Activated T-helper 17 cell treated with anti-CD3 and anti-CD28 coated beads, Interleukin-2, amount 50 U/mL, for 72 hours (primary cell): ENCODE measurements at places on chromosomes 13 and 19. TPM values are rescaled to one million over a fixed set of nuclear protein-coding genes. Genes with fewer than 3 reads are reported as not detected.
A peak's percentile ranks its signal among the peaks of the same experiment; 100 is the strongest.

DNA sequence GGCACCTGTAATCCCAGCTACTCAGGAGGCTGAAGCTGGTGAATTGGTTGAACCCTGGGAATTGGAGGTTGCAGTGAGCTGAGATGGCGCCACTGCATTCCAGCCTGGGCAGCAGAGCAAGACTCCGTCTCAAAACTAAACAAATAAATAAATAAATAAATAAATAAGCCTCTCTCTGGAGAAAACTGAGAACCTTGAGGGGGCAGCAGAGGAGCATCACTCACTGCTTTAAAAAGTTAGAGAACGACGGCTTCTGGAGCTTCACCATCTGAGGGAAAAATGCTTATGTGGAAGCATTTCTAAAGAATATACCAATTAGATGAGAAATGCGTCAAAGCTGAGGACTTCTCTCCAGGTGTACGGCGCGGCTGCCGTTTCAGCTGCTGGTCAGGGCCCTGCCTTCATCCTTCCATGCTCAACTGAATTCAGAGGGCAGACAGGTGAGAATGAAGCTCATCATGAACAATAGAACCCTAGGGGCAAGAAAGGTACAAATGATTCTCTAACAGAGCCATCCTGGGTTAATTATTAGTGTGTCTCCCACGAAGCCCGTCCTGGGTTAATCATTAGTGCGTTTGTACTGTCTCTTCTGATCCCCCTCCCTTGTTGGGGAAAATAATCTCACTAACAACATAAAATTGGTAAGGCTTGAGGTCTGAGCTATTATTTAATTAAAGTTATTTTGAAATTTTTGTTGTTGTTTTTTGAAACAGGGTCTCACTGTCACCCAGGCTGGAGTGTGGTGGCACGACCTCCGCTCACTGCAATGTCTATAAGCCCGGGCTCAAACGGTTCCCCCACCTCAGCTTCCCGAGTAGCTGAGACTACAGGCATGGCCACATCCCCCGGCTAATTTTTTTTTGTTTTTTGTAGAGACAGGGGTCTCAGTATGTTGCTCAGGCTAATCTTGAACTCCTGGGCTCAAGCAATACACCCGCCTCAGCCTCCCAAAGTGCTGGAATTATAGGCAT lies 80.1 kb downstream of the IPO5 start:
- ATAC-seq: no peak

DNA sequence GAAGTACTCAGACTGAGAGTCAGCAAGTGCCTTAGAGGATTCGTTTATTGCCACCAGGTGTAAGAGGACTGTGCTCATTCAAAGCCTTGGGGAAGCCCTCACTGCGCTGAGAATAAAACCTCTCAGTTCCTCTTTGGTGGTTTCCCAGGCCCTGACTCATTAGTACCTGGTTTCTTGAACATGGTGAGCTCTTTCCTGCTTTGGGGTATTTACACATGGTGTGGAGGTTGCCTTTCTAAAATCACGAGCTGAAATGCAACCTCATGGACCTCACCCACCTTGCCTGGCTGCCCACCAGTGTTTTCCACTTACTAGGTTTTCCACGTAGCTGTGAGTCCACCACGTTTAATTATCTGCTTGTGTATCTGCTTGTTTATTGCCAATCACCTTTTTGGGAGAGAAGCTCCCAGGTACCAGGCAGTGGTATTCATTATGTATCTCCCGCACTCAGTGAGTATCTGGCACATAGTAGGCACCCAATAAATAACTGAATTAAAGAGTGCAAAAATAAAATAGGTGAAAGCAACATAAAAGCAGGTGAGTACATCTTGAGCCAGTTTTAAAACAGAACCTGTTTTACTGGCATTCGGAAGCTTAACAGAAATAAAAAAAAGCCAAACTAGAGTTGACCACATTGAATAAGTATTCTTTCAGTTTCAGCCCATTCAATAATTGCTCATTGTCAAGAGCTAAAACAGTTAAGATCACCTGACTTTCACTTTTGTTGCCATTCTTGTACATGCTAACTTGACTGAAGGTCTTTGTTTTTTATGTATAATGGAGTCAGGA lies 533.0 kb downstream of the MYO16 start:
- ATAC-seq: peak; percentile 96

- ATAC-seq: no peak
Measured at GRCh38 chr19:14416817-14417231, 2.3 kb downstream of the DDX39A start.

- no peak for ATAC-seq
Measured at GRCh38 chr13:98320561-98321105, 143.6 kb upstream of the RNF113B start.

DNA sequence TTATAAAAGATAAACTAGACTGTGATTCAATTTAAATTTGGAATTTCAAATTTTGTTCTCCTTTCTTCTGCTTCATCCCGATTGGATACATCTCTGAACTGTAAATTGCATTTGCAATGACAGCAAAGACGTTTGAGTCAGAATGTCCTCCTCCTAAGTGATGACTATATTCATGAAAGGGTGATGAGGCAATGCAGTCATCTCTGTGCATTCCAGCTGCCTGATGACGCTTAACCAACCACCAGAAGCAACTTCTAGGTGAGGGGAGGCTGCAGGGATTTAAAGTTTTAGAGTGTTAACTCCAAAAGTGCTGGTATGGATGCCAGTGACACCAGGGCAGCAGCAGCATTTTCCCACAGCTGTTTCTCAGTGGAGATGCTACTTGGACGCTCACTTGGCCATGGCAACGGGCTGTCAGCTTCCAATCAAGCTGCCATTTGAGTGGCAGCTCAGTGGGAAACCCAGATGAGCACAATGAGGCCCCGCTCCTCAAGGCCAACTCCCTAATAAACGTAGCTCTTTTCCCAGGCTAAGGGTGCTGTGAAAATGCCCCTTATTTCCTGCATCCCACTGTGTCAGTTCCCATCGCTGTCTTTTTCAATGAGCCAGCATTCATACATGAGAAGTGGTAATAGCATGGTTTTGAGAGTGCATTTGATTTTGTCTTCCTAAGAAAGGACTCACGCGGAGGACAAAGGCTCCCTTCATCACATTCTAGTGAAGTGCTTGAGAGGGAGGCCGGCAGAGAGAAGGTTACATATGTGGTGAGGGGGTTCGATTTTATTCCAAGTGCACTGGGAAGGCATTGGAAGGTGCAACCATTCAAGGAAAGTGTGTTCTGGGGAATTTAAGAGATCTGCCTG lies 45.2 kb upstream of the AMER2 start:
- ATAC-seq: peak; percentile 60

GRCh38 chr13:99122171-99122570 lies 78.5 kb upstream of the UBAC2 start:
- ATAC-seq: no peak

DNA sequence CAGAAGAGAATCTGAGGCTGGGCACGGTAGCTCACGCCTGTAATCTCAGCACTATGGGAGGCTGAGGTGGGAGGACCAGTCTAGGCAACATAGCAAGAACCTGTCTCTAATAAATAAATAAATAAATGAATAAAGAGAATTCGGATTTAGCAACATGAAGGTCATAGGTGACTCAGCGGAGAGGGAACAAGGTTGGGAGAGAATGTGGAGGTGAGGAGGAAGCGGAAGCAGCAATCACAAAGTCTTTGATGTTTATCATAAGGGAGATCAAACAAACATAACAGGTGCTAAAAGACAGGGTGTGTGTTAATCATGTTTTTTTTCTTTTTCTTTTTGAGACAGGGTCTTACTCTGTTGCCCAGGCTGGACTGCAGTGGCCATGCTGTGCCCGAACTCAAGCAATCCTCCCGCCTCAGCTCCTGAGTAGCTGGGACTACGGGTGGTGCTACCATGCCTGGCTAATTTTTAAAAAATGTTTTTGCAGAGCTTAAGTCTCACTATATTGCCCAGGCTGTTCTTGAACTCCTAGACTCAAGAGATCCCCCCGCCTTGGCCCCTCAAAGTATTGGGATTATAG lies 16.3 kb downstream of the PBX4 start:
- no peak for ATAC-seq

DNA sequence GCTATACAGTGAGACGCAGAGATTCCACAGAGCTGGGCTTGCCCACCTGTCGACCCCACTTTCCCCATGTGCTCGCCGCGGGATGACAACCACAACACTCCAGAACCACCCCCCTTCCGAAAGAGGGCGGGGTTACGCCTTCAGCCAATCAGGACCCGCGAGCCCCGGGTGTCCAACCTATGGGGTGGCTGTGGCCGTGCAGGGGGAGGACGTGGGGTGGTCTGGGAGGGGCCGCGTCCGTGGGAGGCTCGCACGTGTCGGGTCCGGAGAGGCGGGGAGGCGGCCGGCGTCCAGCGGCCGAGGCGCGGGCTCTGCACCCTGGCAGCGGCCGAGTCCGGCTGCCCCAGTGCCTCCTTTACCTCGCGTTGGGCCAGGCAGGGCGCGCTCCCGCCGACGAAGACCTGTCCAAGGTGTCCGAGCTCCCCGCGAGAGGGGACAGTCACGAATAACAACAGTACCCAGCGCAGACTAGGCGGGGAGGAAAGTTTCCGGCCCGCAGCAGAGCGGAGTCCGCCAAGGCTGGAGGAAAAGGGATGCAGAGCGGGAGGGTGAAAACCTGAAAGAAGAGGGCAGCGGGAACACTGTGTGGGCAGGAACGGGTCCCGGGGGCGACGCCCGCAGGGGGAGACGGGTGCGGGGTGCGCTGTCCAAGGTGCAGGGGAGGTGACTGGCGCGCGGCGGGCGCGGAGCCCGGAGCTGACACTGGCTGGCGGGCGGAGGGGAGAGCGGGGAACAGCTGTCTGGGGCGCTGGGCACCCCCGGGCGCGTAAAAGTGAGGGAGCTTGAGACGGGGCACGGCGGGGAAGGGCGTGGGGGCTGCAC lies 911 bp downstream of the ENOX1 start:
- peak; percentile 49 for ATAC-seq

DNA sequence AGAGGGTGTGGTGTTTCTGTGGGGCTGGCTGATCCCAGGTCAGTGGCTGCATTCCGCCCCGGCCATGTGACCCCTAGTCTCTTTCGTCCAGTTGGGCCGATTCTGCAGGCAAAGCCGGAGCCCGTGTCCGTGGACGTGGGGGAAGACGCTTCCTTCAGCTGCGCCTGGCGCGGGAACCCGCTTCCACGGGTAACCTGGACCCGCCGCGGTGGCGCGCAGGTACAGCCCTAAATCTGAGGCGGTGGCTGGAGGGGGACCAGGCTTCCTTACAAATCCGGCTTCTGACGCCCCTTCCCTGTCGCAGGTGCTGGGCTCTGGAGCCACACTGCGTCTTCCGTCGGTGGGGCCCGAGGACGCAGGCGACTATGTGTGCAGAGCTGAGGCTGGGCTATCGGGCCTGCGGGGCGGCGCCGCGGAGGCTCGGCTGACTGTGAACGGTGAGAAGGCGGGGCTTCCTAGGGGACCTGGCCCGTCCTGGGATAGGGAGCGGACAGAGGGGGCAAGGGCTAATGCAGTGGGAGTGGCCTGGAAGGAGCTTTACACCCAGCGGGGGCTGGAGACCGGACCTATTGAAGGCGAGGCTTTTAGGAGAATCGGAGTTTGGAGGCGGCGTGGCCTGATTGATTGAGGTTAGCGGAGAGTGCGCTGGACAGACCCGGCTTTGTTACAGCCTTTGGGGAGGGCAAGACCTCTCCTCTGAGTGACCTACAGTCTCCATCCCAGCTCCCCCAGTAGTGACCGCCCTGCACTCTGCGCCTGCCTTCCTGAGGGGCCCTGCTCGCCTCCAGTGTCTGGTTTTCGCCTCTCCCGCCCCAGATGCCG lies 4.3 kb downstream of the KIRREL2 start:
- no peak for ATAC-seq

DNA sequence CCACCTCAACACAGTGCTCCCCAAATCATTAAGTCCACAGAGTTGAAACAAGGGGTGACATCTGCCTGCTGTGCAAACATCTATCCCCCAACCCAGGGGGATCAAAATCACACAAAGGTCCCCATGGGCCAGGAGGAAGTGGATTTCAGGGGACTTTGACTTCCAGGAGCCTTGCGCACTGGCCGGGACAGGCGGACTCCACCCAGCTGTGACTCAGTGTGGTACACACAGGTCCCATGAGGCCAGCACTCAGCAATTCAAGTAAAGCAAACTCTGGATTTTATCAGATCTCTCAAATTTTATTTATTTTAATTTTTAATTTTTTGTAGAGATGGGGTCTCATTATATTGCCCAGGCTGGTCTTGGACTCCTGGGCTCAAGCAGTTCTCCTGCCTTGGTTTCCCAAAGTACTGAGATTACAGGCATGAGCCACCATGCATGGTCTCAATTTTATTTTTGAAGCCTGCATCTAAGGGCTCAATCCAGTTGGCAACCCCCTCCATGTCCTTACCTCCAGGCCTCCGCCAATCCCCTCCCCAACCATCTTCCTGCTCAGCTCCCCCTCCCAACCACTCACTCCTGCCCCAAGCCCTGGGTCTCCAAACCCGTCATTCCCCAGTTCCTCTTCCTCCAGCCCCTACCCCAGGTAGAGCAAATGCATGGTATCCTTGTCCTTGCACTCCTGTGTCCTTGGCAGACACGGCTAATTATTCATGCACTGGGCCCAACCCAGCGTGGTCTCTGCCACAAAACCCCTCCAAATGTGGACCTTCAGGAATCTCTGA lies 18.2 kb downstream of the ARHGAP33 start:
- no peak for ATAC-seq

DNA sequence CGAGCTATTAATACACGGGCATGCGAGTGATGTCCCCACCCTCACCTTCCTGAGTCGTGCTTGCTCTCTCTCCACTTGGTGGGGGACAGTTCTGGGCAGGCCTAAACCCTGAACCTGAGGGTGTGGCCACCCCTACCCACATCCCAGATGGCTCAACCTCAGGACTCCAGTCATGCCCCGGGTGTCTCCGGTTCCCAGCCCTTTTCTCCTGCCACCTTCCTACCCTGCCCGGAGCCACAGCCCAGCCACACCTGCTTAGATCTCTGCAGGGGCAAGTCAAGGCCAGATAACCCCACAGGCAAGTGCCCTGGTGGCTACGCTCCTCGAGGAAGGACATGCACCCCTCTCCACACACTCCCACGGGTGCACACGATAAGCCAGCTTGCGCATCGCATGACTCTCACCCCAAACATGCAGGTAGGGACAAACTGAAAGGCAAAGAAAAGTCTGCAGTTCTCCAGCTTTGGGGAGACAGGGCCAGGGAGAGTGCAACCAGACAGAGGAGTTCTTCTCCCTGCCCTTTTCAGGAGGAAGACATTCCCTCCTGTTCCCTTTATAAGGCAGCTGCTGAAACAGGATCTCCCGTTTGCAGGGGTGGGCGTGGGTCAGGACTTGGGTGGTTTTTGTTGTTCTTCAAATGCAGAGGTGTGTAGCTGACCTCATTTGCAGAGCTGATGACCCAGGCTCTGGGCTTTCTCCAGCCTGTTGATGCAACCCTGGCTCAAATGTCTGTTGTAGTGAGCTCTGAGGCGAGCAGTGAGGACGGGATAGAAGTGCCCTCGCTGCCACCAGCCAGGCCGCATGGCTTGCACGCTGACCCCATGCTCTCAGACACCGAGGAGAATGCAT lies 88.6 kb downstream of the DPF1 start:
- no peak for ATAC-seq

GRCh38 chr19:14473978-14474578 lies 1.1 kb downstream of the PTGER1 start:
- ATAC-seq: no peak

DNA sequence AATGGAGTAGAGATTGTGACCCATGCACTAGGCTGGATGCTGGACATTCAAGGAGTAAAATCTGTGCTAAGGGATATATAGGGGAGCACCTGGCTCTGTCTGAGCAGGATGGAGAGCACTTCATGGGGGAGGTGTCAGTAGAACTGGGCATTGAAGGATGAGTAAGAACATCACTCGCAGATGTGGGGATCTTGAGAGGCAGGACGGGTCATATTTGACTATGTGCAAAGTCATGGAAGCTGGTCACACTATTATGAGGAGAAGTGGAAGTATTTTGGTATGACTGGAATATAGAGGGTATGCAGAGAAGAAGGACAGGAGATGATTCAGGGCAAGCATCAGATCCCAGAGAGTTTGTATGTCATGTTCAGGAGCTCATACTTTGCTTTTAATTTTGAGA lies 62.9 kb upstream of the PCDH8 start:
- ATAC-seq: no peak

TTC9B gene
- total RNA-seq: not detected

ZNF470 gene
- total RNA-seq: 3.1 TPM

DLEU7 gene
- not detected for total RNA-seq
